ENCODE measurements at places on chromosomes 11 and 22. TPM values are rescaled to one million over a fixed set of nuclear protein-coding genes. Genes with fewer than 3 reads are reported as not detected.

CALCA gene
- 2.0 TPM for polyA plus RNA-seq

ASCC2 gene
- polyA plus RNA-seq: 44.0 TPM

OR5W2 gene
- polyA plus RNA-seq: not detected

OR5P2 gene
- polyA plus RNA-seq: not detected

ADM2 gene
- polyA plus RNA-seq: 11.2 TPM

LRP4 gene
- polyA plus RNA-seq: 15.6 TPM

CCDC73 gene
- polyA plus RNA-seq: 0.10 TPM

GRCh38 chr11:79100093-79100910, 340.5 kb downstream of the TENM4 start:
- H3K4me3 ChIP-seq: no peak overlapping the region
- H3K27me3 ChIP-seq: no peaks in the 10 kb centered on the region
- H3K4me1 ChIP-seq: no peaks in the 10 kb centered on the region

- no peaks in the 10 kb centered on the region for H3K36me3 ChIP-seq
- peaks cover 19% of the 10 kb centered on the region for H3K4me1 ChIP-seq
- peak overlapping the region; percentile 61 for H3K27ac ChIP-seq
- peak overlapping the region; percentile 86 for H3K4me3 ChIP-seq
- H3K27me3 ChIP-seq: no peaks in the 10 kb centered on the region
Measured at GRCh38 chr11:44727373-44728287, 868 bp downstream of the TSPAN18 start.

DNA sequence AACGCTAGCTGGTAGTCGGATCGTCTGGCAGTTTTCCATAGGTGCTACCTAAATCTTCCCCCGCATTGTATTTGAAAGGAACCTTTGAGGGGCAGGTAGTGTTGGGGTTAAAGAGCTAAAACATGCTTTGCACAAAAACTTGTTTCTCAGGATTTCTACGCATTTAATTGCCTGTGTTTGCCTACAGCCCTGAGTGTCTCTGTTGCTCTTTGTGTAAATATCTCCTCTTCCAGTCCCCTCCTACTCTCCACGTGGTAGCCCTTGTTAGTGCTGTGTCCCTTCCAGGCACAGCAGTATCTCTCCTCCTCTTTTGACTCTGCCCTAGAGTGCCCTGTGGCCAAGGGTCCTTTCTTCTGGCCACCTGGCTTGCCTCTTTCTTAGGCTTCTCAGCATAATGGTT, 81.7 kb downstream of the BARX2 start:
- peaks cover 16% of the 10 kb centered on the region for H3K4me1 ChIP-seq
- H3K27ac ChIP-seq: no peak overlapping the region
- no peaks in the 10 kb centered on the region for H3K36me3 ChIP-seq
- H3K4me3 ChIP-seq: no peak overlapping the region

- no peak overlapping the region for H3K27ac ChIP-seq
- H3K4me3 ChIP-seq: no peak overlapping the region
- no peaks in the 10 kb centered on the region for H3K27me3 ChIP-seq
- DNase-seq: no peak
Measured at GRCh38 chr22:33247758-33248157, 189.6 kb upstream of the SYN3 start.

DNA sequence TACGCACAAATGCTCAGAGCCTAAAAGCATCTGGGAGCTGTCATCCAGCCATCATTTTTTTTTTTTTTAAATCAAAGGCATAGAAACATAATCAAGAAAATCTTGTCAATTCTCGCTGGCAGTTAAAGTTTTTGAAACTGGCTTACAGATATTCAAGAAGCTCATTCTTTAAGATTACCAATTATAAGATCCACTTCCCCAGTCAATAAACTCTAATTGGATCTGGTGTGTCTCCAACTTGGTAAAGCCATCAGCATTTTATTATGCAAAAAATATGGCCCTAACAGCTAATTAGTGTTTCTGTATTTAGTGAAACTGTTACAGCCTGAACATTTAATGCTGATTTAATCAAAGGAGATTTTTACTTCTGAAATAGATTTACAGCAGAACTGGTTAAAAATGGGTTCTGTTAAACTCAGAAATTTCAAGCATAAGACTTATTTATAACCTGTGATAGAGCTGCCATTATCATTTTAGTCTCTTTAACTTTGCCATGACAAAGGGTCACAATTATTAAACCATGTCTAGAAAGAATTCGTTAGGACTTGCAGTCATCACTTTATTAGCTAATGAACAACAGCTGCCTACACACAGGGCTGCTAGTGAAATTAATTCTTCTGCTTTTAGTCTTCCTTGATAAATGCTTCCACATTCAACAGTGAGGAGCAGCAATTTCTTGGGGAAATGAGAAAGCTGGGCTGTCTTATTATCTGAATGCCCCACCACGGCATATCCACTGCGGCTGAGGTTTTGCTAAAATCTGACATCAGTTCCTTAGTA, 176.4 kb upstream of the PITPNB start:
- no peak for DNase-seq
- H3K27me3 ChIP-seq: no peaks in the 10 kb centered on the region
- no peak overlapping the region for H3K27ac ChIP-seq
- no peak overlapping the region for H3K4me3 ChIP-seq
- H3K36me3 ChIP-seq: peaks cover 48% of the 10 kb centered on the region

DNA sequence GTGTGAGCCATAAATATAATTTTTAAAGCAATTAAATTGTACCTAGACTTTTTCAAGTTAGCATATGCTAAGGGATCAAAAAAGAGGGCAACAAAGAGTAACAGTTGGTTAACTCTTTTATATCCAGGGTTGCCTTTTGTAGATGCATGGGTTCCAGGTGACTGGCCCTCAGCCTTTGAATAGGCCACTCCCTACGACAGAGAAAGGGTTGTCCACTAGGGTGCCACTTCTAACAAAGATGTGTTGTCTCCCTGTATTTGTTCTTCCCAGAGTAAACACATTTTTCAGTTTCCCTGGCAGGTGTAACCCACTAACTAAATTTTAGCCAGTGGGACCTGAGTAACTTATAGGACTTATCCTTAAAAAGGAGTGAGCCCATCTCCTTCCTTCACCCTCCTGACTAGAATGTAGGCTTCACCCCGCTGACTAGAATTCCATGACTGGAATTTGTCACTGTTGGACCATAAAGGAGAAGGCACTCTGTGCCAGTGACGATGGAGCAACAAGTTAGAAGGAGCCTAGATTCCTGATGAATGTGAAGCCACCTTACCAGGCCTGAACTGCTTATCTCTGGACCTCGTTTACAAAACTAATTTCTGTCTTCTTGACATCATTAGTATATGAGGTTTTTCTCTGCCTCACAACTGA, 16.6 kb downstream of the TUG1 start:
- H3K4me1 ChIP-seq: no peaks in the 10 kb centered on the region
- H3K36me3 ChIP-seq: no peaks in the 10 kb centered on the region
- no peak for DNase-seq

DNA sequence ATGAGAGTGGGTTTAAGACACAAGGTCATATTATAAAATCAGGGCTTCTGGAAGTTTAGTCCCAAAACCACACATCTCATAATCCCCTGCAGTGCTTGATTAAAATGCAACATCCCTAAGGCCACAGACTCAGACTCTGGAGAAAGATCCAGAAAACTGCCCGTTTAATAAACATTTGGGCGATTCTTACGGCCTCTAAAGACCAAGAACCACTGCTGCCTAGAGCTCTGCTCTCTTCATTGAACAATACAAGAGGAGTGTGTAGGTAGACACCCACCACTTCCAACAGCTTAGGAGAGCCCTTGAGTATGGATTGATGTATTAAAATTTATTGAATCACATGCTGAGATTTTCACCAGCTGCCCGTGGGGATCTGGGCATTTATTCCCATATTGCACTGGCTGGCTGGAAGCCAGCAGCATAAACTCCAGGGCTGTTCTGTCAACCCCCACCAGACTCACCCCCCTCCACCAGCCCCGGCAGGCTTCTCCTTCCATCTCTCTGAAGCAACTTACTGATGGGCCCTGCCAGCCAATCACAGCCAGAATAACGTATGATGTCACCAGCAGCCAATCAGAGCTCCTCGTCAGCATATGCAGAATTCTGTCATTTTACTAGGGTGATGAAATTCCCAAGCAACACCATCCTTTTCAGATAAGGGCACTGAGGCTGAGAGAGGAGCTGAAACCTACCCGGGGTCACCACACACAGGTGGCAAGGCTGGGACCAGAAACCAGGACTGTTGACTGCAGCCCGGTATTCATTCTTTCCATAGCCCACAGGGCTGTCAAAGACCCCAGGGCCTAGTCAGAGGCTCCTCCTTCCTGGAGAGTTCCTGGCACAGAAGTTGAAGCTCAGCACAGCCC, 749 bp upstream of the BEST1 start:
- H3K27ac ChIP-seq: peak overlapping the region; percentile 40
- H3K27me3 ChIP-seq: no peaks in the 10 kb centered on the region
- peak; percentile 63 for DNase-seq
- H3K4me1 ChIP-seq: peaks cover 5% of the 10 kb centered on the region
- no peak overlapping the region for H3K4me3 ChIP-seq

DNA sequence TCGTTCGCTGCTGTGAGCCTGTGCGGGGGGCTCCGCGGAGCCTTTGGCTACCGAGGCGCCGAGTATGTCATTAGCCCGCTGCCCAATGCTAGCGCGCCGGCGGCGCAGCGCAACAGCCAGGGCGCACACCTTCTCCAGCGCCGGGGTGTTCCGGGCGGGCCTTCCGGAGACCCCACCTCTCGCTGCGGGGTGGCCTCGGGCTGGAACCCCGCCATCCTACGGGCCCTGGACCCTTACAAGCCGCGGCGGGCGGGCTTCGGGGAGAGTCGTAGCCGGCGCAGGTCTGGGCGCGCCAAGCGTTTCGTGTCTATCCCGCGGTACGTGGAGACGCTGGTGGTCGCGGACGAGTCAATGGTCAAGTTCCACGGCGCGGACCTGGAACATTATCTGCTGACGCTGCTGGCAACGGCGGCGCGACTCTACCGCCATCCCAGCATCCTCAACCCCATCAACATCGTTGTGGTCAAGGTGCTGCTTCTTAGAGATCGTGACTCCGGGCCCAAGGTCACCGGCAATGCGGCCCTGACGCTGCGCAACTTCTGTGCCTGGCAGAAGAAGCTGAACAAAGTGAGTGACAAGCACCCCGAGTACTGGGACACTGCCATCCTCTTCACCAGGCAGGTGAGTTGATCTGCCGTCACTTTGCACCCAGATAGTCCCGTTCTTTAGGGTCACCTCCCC, 1.0 kb downstream of the ADAMTS15 start:
- peaks cover 13% of the 10 kb centered on the region for H3K27me3 ChIP-seq
- peak overlapping the region; percentile 63 for H3K27ac ChIP-seq
- peaks cover 43% of the 10 kb centered on the region for H3K4me1 ChIP-seq
- H3K4me3 ChIP-seq: peak overlapping the region; percentile 75
- H3K36me3 ChIP-seq: no peaks in the 10 kb centered on the region

DNA sequence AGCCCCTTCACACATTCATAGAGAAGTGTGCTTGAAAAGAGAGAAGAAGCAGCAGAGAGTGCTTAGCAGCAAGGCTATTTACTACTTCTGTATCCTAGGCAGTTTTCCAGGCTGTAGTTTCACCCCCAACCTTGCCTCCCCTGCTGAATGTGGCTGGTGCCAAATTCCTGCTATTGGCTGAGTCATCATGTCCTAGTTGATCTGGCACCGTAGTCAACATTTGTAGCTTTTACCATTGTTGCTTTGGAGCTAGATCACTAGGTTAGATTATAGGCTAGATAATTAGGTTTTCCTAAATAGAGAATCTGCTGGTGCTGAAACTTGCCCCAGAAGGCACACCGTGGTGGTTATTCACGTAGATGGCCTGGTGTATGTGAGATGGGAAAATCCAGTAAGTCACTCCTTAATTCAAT, 32.7 kb downstream of the ARHGAP42 start:
- H3K4me3 ChIP-seq: no peak overlapping the region
- H3K36me3 ChIP-seq: no peaks in the 10 kb centered on the region
- H3K27me3 ChIP-seq: no peaks in the 10 kb centered on the region

DNA sequence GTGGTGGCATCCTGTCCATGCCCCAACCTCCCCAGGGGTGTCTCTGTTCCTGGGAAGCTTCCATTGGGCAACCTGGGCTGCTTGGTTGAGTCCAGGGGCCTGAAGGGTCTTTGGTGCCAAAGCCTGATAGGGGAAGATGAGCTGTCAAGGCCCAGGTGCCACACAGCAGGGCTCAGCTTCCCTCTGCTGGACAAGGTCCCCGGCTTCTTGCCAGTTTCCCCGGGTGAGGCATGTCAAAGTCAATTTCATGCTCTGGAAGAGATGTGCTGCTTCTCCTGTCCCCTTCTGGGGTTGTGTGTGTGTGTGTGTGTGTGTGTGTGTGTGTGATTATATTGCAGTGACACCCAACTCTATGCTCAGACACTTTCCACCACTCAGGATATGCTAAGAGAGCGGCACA, 26.9 kb downstream of the TP53I11 start:
- peaks cover 37% of the 10 kb centered on the region for H3K36me3 ChIP-seq
- DNase-seq: no peak
- H3K4me1 ChIP-seq: no peaks in the 10 kb centered on the region
- no peak overlapping the region for H3K4me3 ChIP-seq

DNA sequence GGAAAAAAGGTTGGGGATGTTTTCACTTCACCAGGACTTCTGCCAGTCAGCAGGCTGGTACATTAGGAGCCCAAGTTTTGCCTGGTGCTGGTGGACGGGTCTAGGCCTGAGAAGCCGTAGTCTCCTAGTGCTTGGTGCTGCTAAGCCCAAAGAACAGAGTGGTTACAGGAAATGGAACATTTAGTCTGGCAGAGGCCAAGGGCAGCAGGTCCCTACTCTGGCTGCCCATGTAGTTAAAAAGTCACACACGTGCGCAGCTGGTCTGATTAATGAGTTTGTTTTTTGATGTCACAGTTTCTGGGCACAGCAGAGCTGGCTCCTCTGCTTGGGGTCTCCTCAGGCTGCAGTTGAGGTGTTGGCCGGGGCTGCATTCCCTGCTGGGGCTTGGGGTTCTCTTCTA, 20.6 kb downstream of the BCR start:
- H3K27me3 ChIP-seq: no peaks in the 10 kb centered on the region
- H3K4me1 ChIP-seq: peaks cover 5% of the 10 kb centered on the region
- H3K27ac ChIP-seq: no peak overlapping the region
- no peak overlapping the region for H3K4me3 ChIP-seq

DNA sequence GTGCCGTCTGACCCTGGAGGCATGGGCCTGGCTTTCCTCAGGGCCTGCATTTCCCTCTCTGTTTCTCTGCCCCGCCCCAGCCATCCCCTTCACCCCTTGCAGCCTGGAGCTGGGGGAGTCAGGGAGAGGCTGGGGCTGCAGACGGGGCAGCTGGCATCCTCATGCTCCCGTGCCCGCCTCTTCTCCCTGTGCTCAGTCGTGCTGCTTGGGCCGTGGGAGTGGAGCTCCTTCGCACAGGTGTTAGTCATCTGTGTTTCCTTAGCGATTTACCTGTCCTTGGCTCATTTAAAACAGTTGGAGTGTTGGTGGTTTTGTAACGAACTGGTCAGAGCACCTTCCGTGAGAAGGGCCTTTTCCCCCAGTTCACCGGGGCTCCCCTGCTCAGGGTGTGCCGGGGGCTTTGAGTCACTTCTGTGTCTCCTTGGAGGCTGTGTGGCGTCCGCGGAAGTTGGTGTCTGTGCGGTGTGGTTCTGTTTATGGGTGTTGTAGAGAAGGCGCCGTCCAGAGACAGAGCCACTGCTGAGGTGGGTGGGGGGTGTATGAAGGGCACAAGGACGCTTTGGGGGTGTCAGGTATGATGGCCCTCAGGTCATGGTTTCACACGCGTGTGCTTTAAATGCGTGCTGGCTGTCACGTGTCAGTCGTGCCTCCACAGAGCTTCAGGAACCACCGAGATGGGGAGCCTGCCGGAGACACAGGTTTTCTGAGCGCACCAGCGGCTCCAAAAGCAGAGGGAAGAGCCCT, 19.5 kb downstream of the BRSK2 start:
- no peaks in the 10 kb centered on the region for H3K27me3 ChIP-seq
- no peak overlapping the region for H3K27ac ChIP-seq
- no peaks in the 10 kb centered on the region for H3K36me3 ChIP-seq
- no peaks in the 10 kb centered on the region for H3K4me1 ChIP-seq
- no peak for DNase-seq
- no peak overlapping the region for H3K4me3 ChIP-seq

- no peak overlapping the region for H3K4me3 ChIP-seq
- no peaks in the 10 kb centered on the region for H3K4me1 ChIP-seq
- no peaks in the 10 kb centered on the region for H3K36me3 ChIP-seq
- no peak overlapping the region for H3K27ac ChIP-seq
- no peaks in the 10 kb centered on the region for H3K27me3 ChIP-seq
- no peak for DNase-seq
Measured at GRCh38 chr11:17799147-17799546, 64.6 kb downstream of the KCNC1 start.

Data from large intestine (tissue), 12 donors.